ENCODE measurements at places on chromosomes 11 and 22. TPM values are rescaled to one million over a fixed set of nuclear protein-coding genes. Genes with fewer than 3 reads are reported as not detected.

OR52A1 gene
- total RNA-seq, result not detected

PTGDR2 gene
- 0.07 TPM for total RNA-seq

HIC2 gene
- 4.1 TPM for total RNA-seq

KCNJ1 gene
- total RNA-seq, result not detected

KDM4E gene
- total RNA-seq, result not detected

C11orf52 gene
- 1.0 TPM for total RNA-seq

YPEL4 gene
- total RNA-seq, result under 0.01 TPM

ATG2A gene
- total RNA-seq, result 6.2 TPM

MFRP gene
- not detected for total RNA-seq

CHST1 gene
- total RNA-seq, result 1.7 TPM

CCDC89 gene
- total RNA-seq, result 0.14 TPM

KCNE3 gene
- total RNA-seq, result 0.43 TPM

SCT gene
- total RNA-seq, result not detected

MRE11 gene
- 18.5 TPM for total RNA-seq

SCGB2A2 gene
- total RNA-seq, result not detected

CDC42BPG gene
- total RNA-seq, result 7.5 TPM

MRGPRX4 gene
- not detected for total RNA-seq

CECR2 gene
- 0.07 TPM for total RNA-seq

NXPE1 gene
- total RNA-seq, result not detected

RAB36 gene
- total RNA-seq, result 0.34 TPM

PTH gene
- not detected for total RNA-seq

KBTBD3 gene
- total RNA-seq, result 2.4 TPM

MGAT3 gene
- total RNA-seq, result not detected

OAF gene
- total RNA-seq, result 21.0 TPM

RAG2 gene
- total RNA-seq, result not detected

LARGE2 gene
- total RNA-seq, result 6.5 TPM

TUB gene
- total RNA-seq, result under 0.01 TPM

POU2AF3 gene
- 0.36 TPM for total RNA-seq

FOLH1 gene
- total RNA-seq, result 0.34 TPM

POGLUT3 gene
- 17.9 TPM for total RNA-seq

KCTD14 gene
- total RNA-seq, result 2.4 TPM

BTG4 gene
- total RNA-seq, result 0.43 TPM

CDKN1C gene
- 10.3 TPM for total RNA-seq

SHISAL1 gene
- under 0.01 TPM for total RNA-seq

KRTAP5-11 gene
- total RNA-seq, result not detected

C11orf16 gene
- total RNA-seq, result not detected

MMP26 gene
- total RNA-seq, result not detected

YPEL1 gene
- total RNA-seq, result under 0.01 TPM

MPZL3 gene
- 64.3 TPM for total RNA-seq
